ENCODE measurements at places on chromosomes 4 and X.

DNA sequence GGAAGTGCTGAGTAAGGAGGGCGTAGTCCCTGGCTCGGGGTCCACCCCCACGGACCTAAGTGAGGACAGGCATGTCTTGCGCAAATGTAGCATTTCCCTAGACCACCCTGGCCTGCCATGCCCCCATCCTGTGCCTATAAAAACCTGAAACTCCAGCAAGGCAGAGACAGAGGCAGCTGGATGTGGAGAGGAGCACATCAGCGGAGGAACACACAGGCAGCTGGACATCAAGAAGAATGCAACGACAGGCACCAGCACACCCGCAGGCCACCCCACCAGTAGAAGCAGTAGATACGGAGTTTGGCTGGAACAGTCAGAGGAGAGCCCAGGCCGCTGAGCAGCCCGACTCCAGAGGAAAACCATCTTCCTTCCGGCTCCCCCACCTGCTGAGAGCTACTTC is 345.9 kb downstream of the FSTL5 start:
- DNase-seq: no peak

DNA sequence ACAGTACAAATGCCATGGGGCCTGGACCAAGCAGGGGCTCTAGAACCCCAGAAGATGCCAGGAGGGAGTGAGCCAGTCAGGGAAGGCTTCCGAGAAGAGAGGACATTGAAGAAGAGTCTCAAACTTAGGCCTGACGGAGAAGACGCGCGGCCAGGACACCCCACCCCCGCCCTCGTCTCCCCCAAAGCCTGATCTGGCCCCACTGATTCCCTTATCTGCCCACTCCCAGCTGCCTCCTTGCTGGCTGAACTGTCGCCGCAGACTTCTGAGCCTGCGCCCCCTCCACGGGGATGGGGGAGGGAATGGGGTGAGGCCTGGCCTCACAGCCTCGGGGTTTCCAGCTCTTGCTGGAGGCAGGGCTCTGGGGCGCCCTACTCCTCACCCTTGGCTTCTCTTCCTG is 3.6 kb upstream of the GATA1 start:
- DNase-seq: no peak

- no peak for DNase-seq
These were observed 115.2 kb upstream of the OTUD4 start for GRCh38 chr4:145295547-145295946.

DNA sequence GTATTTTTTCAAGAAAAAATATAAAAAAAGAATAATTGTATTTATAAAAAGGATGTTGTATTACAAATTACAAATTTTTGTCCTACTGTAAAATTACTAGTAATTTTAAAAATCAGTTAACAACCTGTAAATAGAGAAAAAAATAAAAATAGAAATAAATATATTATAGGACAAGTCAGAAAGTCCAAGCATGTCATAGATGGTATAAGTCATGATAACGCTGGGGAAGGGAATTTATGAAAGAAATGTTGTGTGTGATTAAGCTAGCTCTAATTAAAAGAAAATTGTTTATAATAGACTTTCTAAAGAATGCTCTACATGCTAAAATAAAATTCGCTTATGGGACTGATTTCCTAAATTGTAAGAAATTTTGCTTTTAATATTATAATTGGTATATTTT is 2329.9 kb downstream of the ARAP2 start:
- no peak for DNase-seq

DNA sequence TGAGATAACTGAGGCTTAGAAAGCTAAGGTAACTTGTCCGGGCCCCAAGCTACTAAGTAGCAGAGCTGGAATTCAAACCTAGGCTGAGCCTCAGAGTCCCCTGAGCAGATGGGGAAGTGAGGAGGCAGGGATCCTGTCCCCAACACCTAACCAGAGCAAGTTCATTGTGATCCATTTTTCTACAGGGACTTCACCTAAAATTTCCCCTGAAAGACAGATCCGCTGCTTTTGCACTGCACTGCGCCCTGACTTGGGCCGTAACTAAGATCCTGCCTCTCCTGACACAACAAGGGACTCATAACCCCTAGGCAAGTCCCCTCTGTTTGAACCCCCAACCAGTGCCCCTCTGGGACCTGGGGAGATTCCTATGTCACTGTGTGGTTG is 25.6 kb upstream of the MTM1 start:
- DNase-seq: no peak

Data from left colon (tissue), 2 donors.